ENCODE measurements at places on chromosomes 11 and 22. TPM values are rescaled to one million over a fixed set of nuclear protein-coding genes. Genes with fewer than 3 reads are reported as not detected.

DNA sequence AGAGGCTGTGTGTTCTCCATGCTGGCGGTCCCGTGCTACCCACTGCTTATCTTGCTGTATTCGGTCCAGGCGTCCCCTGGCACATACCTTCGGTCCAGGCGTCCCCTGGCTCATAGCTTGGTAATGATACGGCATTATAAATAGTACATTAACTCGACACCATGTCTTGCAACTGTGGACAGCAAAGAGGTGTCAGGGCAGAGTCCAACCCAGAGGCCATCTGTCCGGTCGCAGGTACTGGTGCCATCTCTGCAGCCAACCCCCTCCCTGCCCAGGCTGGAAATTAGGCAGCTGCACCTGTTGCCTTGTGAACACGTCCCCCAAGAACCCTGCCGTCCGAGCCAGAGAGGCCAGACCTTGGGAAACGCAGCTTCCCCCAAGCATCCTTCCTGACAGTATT lies 634.3 kb downstream of the BRD1 start:
- no peak for DNase-seq

- no peak for DNase-seq
Measured at GRCh38 chr11:126403658-126404057, 48.2 kb downstream of the ST3GAL4 start.

DNA sequence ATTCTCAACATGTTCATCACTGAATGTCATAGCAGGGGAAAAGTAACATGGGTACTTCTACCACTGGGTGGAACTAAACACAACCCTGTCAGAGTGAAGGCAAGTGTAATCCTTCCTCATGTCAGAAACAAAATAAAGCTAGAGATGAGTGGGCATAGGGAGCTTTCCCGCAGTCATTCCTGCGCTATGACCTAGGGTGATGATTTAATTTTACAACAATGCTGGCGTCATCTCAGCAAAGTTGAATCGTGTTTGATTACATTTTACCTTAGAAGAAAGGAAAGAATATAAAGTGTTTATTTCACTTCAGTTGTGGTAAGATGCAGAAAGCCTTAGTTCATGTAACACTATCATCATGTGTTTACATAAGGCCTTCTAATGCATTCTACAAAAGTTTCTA lies 355.6 kb downstream of the METTL15 start:
- no peak for DNase-seq

Gene NPTXR
- 1.1 TPM for total RNA-seq

GRCh38 chr11:18836417-18836816 lies 44.8 kb upstream of the PTPN5 start:
- DNase-seq = no peak

Gene TYR
- not detected for total RNA-seq

Data from activated CD4-positive, alpha-beta T cell treated with anti-CD3 and anti-CD28 coated beads, Interleukin-2, amount 10 ng/mL, durations not matched to agents 7 days and 5 days (primary cell).